ENCODE measurements at places on chromosomes 11 and 22.

DNA sequence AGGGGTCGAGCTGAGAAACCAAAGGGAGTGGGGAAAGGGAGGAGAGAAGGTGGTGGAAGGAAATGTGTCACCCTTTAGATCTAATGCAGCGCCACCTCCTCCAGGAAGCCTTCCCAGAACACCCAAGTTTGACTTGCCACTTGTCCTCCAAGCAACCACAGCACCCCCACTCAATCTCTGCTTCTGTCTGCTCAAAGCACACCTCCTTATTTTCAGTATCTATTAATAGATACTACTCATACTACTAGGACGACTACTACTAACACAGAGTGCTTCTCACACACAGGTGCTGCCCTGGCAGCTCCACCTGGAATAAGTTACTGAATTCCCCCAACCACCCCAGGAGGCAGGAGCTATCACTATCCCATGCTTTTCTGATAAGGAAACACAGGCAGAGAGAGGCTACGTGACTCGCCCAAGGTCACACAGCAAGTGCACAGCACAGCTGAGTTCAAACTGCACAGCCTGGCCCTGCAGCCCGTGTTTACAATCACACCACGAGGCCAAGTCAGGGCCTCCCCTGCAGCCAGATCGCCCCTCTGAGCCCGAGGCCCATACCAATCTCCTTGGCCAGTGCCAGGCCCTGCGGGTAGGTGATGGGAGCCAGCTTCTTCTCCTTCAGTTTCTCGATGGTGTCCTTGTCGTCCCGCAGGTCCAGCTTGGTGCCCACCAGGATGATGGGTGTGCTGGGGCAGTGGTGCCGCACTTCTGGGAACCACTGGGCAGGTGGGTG is 13.2 kb downstream of the RAC2 start:
- no peak for DNase-seq

GRCh38 chr11:21625982-21626381 is 566.9 kb upstream of the ANO5 start:
- DNase-seq, result peak; percentile 2

- peak; percentile 63 for DNase-seq
These were observed 53.2 kb downstream of the GRIK4 start for GRCh38 chr11:120564573-120565311.

DNA sequence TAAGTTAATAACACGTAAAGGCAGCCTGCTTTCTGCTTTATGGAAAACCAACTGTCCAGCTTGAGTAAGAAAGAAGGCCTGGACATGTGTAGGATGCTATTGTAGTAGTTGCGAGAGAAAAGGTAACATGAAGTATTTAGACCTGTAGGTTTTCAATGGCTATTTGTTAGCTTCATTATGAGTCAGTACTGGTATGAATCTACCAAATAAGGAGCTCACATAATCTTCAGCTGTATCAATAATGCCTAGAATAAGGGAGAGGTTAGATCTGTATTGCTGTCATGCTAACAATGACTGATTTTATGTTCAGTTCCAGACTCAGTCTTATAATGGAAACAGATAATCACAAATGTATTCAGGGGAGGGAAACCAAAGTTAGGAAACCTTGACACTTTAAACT is 550.3 kb downstream of the CNTN5 start:
- DNase-seq, result no peak

DNA sequence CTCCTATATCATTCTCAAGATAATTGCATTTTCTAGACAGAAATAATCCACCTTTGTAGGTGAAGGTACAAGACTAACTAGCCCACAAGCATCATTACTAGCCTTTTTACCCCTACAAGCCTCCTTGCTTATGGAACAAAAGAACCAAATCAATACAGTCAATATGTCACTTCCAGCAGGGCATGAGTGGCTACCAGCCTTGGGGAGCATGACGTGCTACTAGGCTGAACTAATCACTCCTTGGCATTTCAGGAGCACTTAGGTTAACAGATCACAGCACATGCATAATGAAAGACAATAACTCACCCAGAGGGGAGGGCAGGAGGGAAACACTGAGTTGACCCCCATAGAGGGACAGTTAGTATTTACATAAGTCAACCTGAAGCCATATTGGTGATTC is 2.7 kb downstream of the DRD2 start:
- no peak for DNase-seq

- DNase-seq, result no peak
These were observed 36.9 kb downstream of the MAML2 start for GRCh38 chr11:96306071-96306470.

Measured in Daoy (cell line).